ENCODE measurements at places on chromosomes 12 and 14. TPM values are rescaled to one million over a fixed set of nuclear protein-coding genes. Genes with fewer than 3 reads are reported as not detected.

Gene PPP1R36
- total RNA-seq: not detected

Gene PITPNM2
- 16.3 TPM for total RNA-seq

Gene FKBP3
- 15.5 TPM for total RNA-seq

Gene RND1
- under 0.01 TPM for total RNA-seq

Gene KCNJ8
- total RNA-seq: 10.6 TPM

Gene CLEC2B
- total RNA-seq: 19.3 TPM

Gene GDF3
- not detected for total RNA-seq

Gene IL31
- total RNA-seq: not detected

Gene OTUB2
- 2.8 TPM for total RNA-seq

Gene ACSS3
- total RNA-seq: 19.8 TPM

Gene DAO
- total RNA-seq: not detected

Gene CCDC88C
- 0.15 TPM for total RNA-seq

Gene PRKD1
- 11.7 TPM for total RNA-seq

Gene GLIPR1L1
- total RNA-seq: not detected

Gene FOXM1
- total RNA-seq: 2.8 TPM

Gene HCFC2
- 28.8 TPM for total RNA-seq

Gene GALNT16
- total RNA-seq: 4.6 TPM

Gene GUCY2C
- not detected for total RNA-seq

Gene HOXC13
- total RNA-seq: not detected

Gene SLC17A8
- total RNA-seq: not detected

Gene BDKRB2
- 67.2 TPM for total RNA-seq

Gene APOF
- not detected for total RNA-seq

Gene LPAR5
- total RNA-seq: not detected

Gene PTCSC3
- not detected for total RNA-seq

Gene GAS2L3
- 44.1 TPM for total RNA-seq

Gene CAPZA3
- not detected for total RNA-seq

Gene TEX52
- total RNA-seq: not detected

Gene NUP107
- total RNA-seq: 80.4 TPM

Gene PLEK2
- total RNA-seq: 3.0 TPM

Gene TRPV4
- total RNA-seq: 2.5 TPM

Gene GRIP1
- not detected for total RNA-seq

Gene RAD52
- total RNA-seq: 17.7 TPM

Gene RNASE3
- not detected for total RNA-seq

Gene PROX2
- total RNA-seq: not detected

Gene FOXN3
- 41.2 TPM for total RNA-seq

Gene ATP23
- 6.9 TPM for total RNA-seq

Gene IRAK3
- total RNA-seq: 10.8 TPM

Gene YEATS4
- 19.1 TPM for total RNA-seq

Gene AHNAK2
- 407 TPM for total RNA-seq
